ENCODE measurements at places on chromosomes 11 and 22. TPM values are rescaled to one million over a fixed set of nuclear protein-coding genes. Genes with fewer than 3 reads are reported as not detected.

The CDC42EP2 gene
- 15.7 TPM for total RNA-seq

The CRYBB2 gene
- total RNA-seq = not detected

The CCDC157 gene
- total RNA-seq = 6.4 TPM

The WNT7B gene
- 16.3 TPM for total RNA-seq

The MS4A12 gene
- not detected for total RNA-seq

The TNNT3 gene
- 410 TPM for total RNA-seq

The HBB gene
- total RNA-seq = 1,761 TPM

The ACTN3 gene
- 37.8 TPM for total RNA-seq

The NXPE2 gene
- total RNA-seq = 0.70 TPM

The EIF3F gene
- total RNA-seq = 669 TPM

The UPK2 gene
- 7.9 TPM for total RNA-seq

The SLC25A22 gene
- 10.7 TPM for total RNA-seq

The TESMIN gene
- 10.3 TPM for total RNA-seq

The ACR gene
- 0.18 TPM for total RNA-seq

The CABP2 gene
- not detected for total RNA-seq

The UBQLN3 gene
- total RNA-seq = 0.82 TPM

The PEX26 gene
- 33.8 TPM for total RNA-seq

The NUMA1 gene
- 313 TPM for total RNA-seq

The MFRP gene
- 0.06 TPM for total RNA-seq

The PNPLA3 gene
- 1.3 TPM for total RNA-seq

The MYBPC3 gene
- total RNA-seq = 0.23 TPM

The CRYBB1 gene
- total RNA-seq = 0.70 TPM

The RGL4 gene
- total RNA-seq = 3.2 TPM

The MS4A15 gene
- total RNA-seq = not detected

The CDC45 gene
- 11.9 TPM for total RNA-seq

The OR52E8 gene
- total RNA-seq = not detected

The KRTAP5-9 gene
- total RNA-seq = 0.23 TPM

The C11orf24 gene
- 17.6 TPM for total RNA-seq

The APOL4 gene
- total RNA-seq = 6.3 TPM

The IRAG1 gene
- total RNA-seq = 11.2 TPM

The RPS13 gene
- 867 TPM for total RNA-seq

The NCAM1 gene
- 102 TPM for total RNA-seq

The TIMM8B gene
- total RNA-seq = 47.6 TPM

The ADSL gene
- 88.3 TPM for total RNA-seq

The ENTHD1 gene
- not detected for total RNA-seq

The SEC14L3 gene
- not detected for total RNA-seq

The CCDC34 gene
- 5.9 TPM for total RNA-seq

The CD248 gene
- 49.7 TPM for total RNA-seq

The GAL3ST1 gene
- total RNA-seq = 27.3 TPM

The TPST2 gene
- total RNA-seq = 48.9 TPM

The OSM gene
- total RNA-seq = 3.0 TPM

The TENM4 gene
- 90.9 TPM for total RNA-seq

The SERPIND1 gene
- 0.53 TPM for total RNA-seq

The TMEM45B gene
- 17.3 TPM for total RNA-seq

The CLCF1 gene
- total RNA-seq = 3.5 TPM

The FIBIN gene
- total RNA-seq = 21.3 TPM

The BAIAP2L2 gene
- 4.5 TPM for total RNA-seq

The OR8A1 gene
- not detected for total RNA-seq

The VSIG2 gene
- total RNA-seq = 4.1 TPM

The MRGPRX4 gene
- not detected for total RNA-seq

The ACRV1 gene
- total RNA-seq = not detected

The C11orf52 gene
- total RNA-seq = 8.2 TPM

The SLC22A12 gene
- total RNA-seq = 4.6 TPM

The OR2AT4 gene
- total RNA-seq = not detected

The OR8D1 gene
- total RNA-seq = not detected

Data from metanephros (tissue), 2 donors.